Globus pallidus (tissue), 1 donor: ENCODE measurements at places on chromosomes 16 and 17.
A peak's percentile ranks its signal among the peaks of the same experiment; 100 is the strongest.

DNA sequence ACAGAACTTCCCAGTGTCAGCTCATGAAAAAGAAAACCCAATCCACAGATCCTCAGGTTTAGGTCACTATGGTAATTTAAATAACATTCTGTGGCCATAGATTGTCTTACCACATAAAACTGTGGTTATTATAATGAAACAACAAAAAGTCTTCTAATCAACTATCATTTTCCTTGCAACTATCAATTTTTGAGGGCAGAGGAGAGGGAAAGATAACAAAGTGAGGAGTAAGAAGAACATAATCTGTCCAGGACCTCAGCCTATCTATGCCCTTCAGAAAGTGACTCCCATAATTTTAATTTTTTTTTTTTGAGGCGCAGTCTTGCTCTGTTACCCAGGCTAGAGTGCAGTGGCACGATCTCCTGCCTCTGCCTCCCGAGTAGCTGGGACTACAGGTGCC, 4.0 kb upstream of the GGNBP2 start:
- no peak for DNase-seq

GRCh38 chr17:67655478-67656148, 62.1 kb upstream of the NOL11 start:
- no peak for DNase-seq

GRCh38 chr17:19523690-19524089, 10.0 kb upstream of the SLC47A1 start:
- no peak for DNase-seq

DNA sequence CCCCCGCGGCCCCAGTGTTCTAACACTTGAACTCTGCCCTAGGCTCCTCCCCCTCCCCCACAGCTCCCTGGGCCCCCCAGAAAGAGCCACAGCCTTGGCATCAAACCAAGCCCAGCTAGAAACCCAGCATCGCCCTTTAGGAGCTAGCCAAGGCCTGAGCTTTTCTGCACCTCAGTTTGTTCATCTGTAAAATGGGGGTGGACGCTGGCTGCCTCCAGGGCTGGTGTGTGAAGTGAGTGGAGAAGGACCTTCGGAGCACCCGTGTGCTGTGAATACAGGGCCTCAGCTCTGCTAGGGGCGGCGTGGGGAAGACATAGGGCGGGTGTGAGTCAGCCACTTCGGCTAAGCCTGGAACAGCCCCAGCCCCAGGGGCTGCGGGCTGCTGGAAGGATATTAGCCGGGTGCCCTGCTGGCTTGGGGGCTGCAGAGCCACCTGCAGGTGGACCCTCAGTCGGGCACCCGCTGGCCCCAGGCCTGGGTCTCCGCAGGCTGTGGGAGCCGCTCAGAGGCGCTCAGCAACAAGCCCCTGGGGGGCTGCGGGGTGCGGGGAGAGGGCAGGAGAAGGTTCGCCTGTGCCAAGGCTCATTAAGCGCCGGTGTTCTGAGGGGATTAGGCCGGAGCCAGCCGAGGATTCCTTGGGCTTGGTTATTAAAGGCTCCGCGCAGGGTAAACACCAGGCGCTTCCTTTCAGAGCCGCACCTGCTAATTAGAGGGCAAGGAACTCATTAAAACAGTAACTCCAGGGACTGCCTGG, 217.0 kb upstream of the CIBAR2 start:
- DNase-seq, result no peak

- DNase-seq, result no peak
These were observed 2.3 kb downstream of the LRRC3C start for GRCh38 chr17:39929646-39930407.

DNA sequence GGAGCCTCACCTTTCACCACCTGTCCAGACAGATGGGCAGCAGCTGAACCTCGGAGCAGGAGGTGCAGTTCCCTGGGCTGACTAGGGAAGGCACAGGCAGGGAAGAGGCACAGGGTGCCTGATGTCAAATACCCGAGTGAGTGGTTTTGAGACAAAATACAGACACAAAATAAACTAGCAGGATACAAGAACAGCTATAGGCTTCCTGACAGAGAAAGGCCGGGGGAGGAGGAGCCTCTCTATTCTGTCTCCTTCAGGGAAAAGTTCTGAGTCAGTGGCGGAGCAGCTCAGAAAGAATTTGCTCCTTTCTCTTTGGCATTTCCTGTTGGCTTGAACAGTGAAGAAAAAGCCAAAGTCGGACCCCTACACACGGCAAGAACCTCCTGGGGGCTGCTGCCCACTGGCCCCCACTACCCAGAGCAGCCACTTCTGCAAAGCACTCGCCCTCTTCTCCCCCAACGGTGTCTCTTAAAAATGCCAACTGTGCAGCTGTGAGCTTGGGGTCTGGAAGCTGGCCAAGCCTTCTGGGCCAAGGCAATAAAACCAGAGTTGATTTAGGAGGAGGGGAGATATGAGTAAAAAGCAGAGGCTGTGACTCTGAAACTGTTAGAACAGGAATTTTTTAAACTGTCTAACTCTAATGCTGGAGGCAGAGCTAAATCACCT, 14.4 kb upstream of the FAAP100 start:
- peak; percentile 36 for DNase-seq

DNA sequence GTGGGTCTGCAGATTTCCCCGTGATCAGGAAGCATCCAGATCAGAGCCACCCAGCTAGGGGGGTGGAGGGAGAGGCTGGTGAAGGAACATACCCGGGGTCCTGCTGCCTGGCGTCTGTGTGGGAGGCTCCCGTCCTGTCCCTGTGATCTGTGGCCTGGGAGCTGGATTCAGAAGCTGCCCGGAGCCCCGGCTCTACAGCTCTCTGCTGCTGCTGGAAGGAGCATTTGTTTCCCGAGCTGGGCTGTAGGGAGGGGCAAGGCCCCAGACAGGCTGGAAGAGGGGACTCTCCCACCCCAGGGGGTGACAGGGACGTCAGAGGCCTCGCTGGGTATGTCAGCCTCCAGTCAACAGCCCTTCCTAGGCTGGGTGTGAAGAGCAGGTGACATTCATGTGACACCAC, 10.2 kb downstream of the SOX8 start:
- DNase-seq, result peak; percentile 45

DNA sequence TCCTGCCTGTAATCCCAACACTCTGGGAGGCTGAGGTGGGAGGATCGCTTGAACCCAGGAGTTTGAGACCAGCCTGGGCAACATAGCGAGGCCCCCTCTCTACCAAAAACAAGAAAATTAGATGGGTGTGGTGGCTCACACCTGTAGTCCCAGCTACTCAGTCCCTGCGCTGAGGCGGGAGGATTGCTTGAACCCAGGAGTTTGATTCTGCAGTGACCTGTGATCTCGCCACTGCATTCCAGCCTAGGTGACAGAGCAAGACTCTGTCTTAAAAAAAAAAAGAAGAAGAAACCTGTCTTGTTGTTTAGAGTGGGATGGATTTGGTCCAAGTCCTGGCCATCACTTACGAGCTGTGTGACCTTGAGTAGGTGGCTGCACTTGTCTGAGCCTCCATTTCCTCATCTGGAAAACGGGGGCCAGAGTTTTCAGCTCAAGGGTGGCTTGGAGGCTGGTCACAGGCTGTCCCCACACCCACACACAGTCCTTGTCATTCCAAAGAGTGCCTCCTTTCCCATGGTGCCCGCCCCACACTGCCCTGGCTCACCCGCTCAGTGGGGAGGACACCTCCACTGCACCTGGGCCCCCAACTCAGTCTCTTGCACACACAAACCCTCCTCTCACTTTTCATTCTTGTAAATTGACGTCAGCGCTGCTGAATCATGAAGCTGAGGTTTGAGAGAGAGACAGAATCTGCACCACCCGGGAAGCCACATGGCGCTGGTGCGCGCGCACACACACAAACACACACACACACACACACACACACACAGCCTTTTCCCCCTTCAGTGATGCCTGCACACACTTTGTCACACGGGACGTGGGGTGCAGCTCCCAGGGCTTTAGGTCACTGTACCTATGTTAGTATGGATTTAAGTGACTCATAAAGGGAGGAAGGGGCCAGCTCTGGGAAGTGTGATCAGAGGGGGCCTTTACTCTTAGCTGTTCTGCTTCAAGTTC, 4.2 kb downstream of the SOCS1 start:
- DNase-seq, result no peak

DNA sequence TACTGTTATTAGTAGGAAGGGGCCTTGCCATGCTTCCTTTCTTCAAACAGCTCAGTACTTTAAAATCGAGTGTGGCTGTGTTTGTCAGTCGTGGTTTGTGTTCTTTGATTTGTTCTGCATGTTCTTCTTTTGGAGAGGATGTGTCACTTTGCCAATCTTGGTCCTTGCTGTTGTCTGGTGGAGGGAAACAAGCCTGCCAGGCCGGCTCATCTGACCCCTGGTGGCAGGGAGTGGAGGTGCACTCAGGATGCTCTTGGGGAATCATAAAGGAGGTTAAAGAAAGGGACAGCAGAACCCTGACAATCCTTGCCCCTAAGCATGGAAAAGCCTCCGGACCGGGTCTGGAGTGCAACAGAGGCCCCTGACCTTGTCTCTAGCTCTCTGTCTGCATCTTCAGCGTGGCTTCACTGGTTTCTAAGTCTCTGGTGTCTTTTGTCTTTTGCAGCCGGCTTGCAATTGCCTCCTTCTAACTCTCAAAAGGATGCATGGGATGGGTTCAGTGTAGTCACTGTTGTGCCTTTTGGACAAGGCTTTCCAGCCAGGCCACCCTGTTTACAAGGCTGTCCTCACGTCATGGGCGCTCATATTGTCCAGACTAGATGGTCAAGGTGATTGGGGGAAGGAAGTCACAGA, 135.8 kb downstream of the WWOX start:
- peak; percentile 88 for DNase-seq

- no peak for DNase-seq
These were observed 15.5 kb downstream of the CX3CL1 start for GRCh38 chr16:57387598-57388354.

GRCh38 chr16:1789643-1790045, 3.9 kb downstream of the IGFALS start:
- DNase-seq, result no peak

- no peak for DNase-seq
These were observed 174.3 kb downstream of the FOXL1 start for GRCh38 chr16:86752582-86753175.

GRCh38 chr17:44826123-44826790, 3.8 kb downstream of the GJC1 start:
- DNase-seq, result no peak

GRCh38 chr17:12536472-12536871, 129.2 kb upstream of the MYOCD start:
- DNase-seq, result no peak

- no peak for DNase-seq
These were observed 204.5 kb upstream of the RPL38 start for GRCh38 chr17:73998653-73999645.

DNA sequence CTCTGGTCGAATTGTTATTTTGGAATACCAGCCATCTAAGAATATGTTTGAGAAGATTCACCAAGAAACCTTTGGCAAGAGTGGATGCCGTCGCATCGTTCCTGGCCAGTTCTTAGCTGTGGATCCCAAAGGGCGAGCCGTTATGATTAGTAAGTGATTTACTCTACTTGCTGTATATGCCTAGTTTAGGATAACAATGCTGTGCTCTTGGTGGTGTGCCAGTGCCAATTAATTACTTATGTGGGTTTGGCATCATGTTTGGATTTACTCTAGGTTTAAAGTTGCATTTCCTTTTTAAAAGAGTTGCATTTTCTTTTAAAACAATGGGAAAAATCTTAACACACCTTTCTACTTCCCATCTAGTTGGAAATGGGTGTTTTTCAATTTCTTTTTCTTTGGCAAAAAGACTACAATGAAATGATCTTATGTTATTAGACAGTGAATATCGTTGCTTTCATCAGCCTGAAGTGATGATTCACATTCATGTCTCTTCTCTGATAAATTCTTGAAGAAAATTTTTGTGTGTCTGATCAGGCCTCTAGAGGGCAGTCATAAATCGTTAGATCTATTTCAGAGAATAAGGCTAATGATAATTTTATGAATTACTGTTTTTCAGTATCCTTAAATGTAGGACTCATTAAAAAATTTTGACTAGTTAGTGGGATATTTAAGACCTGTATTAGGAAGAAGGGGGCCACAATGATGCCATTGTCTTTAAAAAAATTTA, 5.6 kb downstream of the SF3B3 start:
- peak; percentile 23 for DNase-seq

- no peak for DNase-seq
These were observed 790 bp downstream of the TRADD start for GRCh38 chr16:67158637-67159600.
